ENCODE measurements at places on chromosomes 11 and 22. TPM values are rescaled to one million over a fixed set of nuclear protein-coding genes. Genes with fewer than 3 reads are reported as not detected.

- no peak for DNase-seq
These were observed 649.6 kb downstream of the NTM start for GRCh38 chr11:132020001-132020400.

- DNase-seq, result peak; percentile 18
These were observed 9.0 kb downstream of the SYN3 start for GRCh38 chr22:33049119-33049729.

- no peak for DNase-seq
These were observed 906.2 kb downstream of the BRD1 start for GRCh38 chr22:48921411-48921903.

- DNase-seq, result no peak
These were observed 891.3 kb downstream of the BRD1 start for GRCh38 chr22:48936391-48936790.

DNA sequence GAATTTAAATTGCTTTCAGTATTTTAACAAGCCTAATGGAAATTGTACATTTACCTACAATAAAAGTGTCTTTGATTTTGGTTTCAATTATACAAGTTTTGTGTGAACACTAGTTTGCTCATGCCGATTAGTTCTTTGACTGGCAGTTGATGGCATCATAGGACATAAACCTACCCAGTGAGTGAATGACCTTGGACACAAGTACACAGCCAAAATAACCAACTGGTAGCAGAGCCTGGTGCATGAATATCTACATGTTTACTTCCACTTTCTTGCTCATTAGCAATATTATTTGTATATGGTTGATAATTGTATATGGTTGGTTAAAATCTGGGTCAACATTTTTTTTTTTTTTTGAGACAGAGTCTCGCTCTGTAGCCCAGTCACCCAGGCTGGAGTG, 37.8 kb downstream of the STIM1 start:
- DNase-seq, result no peak

The SPTBN2 gene
- total RNA-seq, result 99.9 TPM

The LGALS1 gene
- 500 TPM for total RNA-seq

The GLB1L2 gene
- 14.8 TPM for total RNA-seq

The RIBC2 gene
- 0.27 TPM for total RNA-seq
